Activated CD4-positive, CD25-positive, alpha-beta regulatory T cell (primary cell): ENCODE measurements at places on chromosomes 16 and 17.

GRCh38 chr16:19835968-19836421 is 48.7 kb downstream of the GPRC5B start:
- DNase-seq = no peak

DNA sequence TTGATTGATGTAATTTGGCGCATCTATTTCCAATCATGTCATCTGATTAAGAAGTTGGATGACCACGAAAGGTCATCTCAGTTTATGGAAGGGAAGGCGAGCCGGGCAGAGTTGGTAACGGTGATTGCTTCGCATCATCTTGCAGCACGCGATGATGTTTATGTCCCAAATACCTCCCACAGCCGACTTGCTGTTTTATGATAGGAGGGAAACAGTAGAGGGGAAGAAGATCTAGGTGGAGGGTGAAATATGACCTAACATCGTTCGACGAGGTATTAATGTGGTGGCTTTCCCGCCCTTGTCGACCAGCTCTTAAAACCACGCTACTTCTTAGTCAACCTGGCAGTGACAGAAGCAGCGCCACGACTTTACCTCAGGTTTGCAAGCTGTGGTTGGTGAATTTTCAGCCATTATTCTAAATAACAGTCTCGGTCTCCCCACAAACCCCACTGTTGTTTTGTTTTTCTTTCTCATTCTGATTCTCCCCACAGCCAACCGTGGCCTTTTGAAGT is 805 bp upstream of the TANC2 start:
- DNase-seq = no peak

- no peak for DNase-seq
Observed at GRCh38 chr16:58234831-58235595, 37.1 kb upstream of the CSNK2A2 start.

GRCh38 chr16:11174141-11174540 is 81.9 kb downstream of the SOCS1 start:
- no peak for DNase-seq

- DNase-seq = no peak
Observed at GRCh38 chr17:77323413-77324171, 182.8 kb downstream of the SEC14L1 start.
